ENCODE measurements at places on chromosomes 16 and 17.

GRCh38 chr17:28968914-28969295 lies 17.6 kb upstream of the PHF12 start:
- H3K4me1 ChIP-seq, result peaks cover 20% of the 10 kb centered on the region
- no peak overlapping the region for H3K27ac ChIP-seq
- no peak overlapping the region for H3K4me3 ChIP-seq

DNA sequence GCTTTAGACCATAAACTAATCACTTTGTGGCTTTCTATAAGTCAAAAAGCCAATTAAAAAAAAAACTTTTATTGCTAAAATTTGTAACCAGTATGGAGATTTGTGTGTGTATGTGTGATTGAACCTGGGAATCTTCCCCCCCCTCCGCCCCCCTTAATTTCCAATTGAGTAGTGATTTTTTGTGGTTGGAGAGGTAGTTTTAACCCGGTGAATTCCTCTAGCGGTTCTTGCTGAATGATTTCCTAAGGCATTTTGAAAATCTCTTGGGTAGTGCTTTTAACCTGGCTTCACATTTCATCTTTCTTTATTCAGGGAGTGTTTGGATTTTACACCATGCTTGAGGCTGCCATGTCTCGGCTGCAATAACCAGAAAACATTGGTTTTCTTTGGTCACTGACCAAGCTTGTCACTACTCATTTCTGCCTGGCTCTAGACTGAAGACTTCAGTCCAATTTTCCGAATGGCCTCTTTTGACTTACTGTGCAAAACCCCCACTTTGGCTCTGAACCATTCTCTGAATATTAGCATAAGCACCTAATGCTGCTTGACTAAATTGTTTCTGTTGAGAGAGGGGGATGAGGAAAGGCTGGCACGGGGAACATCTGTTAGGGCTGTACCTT lies 35.6 kb downstream of the PRKCA start:
- no peak overlapping the region for H3K4me3 ChIP-seq
- H3K4me1 ChIP-seq, result peaks cover 3% of the 10 kb centered on the region
- no peak for DNase-seq
- H3K27ac ChIP-seq, result no peak overlapping the region
- H3K36me3 ChIP-seq, result no peaks in the 10 kb centered on the region
- H3K27me3 ChIP-seq, result no peaks in the 10 kb centered on the region

GRCh38 chr17:35934760-35935159 lies 4.2 kb upstream of the RDM1 start:
- H3K27ac ChIP-seq, result no peak overlapping the region
- peaks cover 3% of the 10 kb centered on the region for H3K27me3 ChIP-seq
- no peaks in the 10 kb centered on the region for H3K36me3 ChIP-seq
- no peak overlapping the region for H3K4me3 ChIP-seq
- H3K4me1 ChIP-seq, result peaks cover 4% of the 10 kb centered on the region

GRCh38 chr16:79182616-79183015 lies 417.9 kb downstream of the MAF start:
- no peaks in the 10 kb centered on the region for H3K27me3 ChIP-seq
- peak; percentile 35 for DNase-seq
- no peaks in the 10 kb centered on the region for H3K36me3 ChIP-seq
- H3K27ac ChIP-seq, result no peak overlapping the region

Measured in mesenchymal stem cell (in vitro differentiated cells and primary cell).